ENCODE measurements at places on chromosomes 6 and 20.
A peak's percentile ranks its signal among the peaks of the same experiment; 100 is the strongest.

DNA sequence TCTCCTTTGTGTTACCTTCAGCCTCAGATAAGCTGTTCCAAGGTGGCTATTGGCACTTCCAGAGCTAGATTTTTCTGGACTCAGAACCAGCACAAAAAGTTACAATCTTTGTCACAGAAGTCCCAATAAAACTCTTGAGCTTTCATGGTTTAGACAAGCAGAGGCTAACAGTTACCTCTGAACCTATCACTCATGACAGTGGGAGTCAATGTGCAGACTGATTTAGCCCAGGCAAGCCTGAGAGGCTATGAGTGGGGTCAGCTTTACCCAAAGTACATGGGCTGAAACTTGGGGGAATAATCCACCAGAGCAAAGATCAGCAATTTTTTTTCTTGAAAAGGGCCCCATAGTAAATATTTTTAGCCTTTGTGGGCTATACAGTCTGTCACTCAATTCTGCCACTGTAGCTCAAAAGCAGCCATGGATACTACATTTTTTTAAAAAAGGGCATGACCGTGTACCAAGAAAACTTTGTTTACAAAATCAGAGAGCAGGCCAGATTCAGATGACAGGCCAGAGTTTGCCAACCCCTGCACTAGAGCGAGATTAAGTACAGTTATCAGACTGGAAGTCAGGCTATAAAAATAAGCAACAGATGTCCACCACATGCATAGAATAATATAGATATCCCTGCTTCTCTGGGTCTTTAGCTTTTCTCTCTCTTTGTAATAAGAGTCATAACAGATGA, 20.0 kb downstream of the CCN2 start:
- no peak for DNase-seq

GRCh38 chr6:143538374-143538773, 26.9 kb upstream of the FUCA2 start:
- no peak for DNase-seq

DNA sequence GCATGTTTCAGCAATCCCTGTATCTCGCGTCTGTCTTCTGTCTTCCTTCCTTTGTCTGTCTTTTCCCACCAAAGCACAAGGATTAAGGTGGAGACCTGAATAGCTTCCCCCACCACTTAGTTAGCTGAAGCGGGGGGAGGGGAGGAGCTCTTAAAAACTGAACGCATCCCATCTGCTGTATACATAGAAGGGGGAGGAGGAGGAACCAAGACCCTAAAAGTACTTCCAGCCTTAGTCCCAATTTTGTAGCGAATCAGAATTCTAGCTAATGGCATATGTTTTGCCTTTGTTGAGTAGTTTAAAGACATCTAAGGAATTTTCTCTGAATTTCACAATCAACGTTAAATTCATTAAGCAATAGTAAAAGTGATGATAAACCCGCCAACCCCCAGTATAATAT, 47.9 kb downstream of the GNAS start:
- DNase-seq, result peak; percentile 40

DNA sequence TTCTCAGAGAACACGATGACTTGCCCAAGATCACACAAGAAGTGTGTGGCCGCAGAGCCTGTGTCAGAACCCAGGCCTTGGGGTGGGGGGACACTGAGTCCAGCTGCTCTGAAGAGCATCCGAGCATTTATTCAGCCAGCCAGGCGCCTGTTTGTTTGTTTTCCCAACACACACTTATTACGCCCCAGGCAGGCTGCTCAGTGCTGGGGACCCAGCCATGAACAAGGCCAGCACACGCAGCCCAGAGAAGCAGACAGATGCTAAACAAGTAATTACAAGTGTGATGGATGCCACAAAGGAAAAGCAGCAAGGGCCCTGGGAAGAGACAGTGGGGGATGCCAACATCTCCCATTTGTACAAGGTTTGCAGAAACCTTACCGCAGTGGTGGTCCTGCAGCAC, 19.4 kb upstream of the SIRPA start:
- no peak for DNase-seq

DNA sequence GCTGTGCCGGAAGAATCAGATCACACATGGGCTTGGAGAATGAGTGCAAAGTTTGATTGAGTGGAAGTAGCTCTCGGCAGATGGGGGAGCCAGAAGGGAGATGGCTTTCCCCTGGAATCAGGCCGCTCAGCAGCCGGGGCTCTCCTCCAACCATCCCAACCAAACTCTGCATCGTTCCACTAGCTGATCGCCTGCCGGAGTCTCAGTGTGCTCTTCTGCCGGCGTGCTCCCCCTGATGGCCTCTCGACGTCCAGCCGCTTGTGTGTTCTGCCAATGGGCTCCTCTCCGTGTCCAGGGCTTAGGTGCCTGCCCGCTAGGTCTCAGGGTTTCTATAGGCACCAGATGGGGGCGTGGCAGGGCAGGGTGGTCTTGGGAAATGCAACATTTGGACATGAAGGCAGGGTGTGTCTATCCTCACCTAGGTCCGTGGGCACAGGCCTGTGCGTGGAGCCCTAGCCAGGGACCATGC, 4.9 kb upstream of the BIRC7 start:
- DNase-seq, result no peak

GRCh38 chr6:161368514-161368913, 94.7 kb upstream of the AGPAT4 start:
- DNase-seq, result no peak

DNA sequence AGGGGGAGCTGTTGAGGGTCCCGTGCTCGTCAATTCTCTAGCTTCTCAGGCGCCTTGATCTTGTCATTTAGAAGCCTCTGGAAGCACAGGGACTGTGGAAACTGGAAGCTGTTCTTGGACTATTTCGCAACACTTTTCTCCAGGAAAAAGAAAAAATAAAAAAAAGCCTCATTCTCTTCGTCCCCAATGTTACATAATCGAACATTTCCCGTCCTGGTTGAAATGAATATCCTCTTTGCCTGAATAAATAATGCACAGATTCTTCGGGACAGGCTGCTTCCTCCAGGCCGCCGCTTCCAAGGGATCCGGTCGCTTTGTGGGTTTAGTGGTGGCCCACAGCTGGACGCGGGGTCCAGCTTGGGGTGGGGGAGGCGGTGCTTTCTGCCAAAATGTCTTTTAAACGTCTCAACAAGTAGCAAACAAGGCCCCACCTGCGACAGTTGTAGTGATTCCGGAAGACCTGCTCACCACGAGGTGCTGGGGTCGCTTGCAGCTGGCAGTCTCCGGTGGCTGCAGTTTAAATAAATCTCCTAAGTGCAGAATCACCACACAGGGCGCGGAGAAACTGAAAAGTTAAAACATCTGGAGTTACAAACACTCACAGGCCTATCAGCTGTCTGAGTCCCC, 125.9 kb upstream of the ESR1 start:
- DNase-seq, result no peak

DNA sequence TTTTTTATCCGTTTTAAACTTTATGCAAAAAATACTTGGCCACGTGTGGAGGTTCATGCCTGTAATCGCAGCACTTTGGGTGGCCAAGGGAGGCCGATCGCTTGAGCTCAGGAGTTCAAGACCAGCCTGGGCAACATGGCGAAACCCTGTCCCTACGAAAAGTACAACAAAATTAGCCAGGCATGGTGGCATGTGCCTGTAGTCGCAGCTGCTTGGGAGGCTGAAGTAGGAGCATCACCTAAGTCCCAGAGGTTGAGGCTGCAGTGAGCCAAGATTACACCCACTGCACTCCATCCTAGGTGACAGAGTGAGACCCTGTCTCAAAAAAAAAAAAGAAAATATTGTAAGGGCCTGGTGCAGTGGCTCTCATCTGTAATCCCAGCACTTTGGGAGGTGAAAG, 45.0 kb downstream of the CSE1L start:
- no peak for DNase-seq

GRCh38 chr6:53744321-53744720, 50.5 kb upstream of the LRRC1 start:
- no peak for DNase-seq

DNA sequence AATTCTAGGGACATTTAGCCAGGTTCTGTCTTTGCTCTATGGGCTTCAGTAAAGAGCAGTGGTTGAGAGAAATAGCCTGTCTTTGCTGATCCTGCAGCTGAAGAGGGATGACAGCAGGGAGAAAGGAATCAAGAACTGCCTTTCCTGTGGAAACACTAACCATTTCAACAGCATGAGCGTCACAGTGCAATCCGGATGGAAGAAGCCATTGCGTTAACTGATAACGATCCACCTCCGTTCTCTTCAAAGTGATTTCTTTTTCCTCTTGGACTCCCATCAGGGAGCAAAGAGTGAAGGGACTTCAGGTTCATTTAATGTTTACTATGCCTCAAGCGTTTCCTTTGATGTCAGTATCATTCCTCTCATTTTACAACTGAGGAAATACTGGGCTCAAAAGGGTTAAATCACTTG, 35.2 kb upstream of the EEF1E1 start:
- no peak for DNase-seq

DNA sequence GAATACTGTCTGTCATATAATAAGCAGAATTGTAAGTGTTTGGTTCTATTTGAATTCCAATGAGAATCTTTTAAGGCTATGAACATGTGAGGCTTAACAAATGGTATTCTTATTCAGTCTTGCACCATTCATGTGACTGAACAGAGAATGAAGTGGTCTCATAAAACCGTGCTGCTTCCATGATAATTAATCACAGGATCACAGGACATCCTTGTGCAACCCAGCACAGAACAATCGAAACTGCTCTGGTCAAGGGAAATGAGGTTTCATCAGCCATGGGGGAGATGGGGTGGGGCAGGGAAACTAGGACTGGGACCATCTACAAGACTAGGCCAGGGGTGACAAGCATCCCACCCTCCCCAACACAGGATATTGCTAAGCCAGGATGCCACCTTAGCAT, 6.0 kb downstream of the PPIL6 start:
- no peak for DNase-seq

- DNase-seq, result no peak
These were observed 31.9 kb downstream of the C6orf89 start for GRCh38 chr6:36917541-36918193.
